ENCODE measurements at places on chromosomes 3 and 15. TPM values are rescaled to one million over a fixed set of nuclear protein-coding genes. Genes with fewer than 3 reads are reported as not detected.

The PLAAT1 gene
- not detected for total RNA-seq

The TLR9 gene
- not detected for total RNA-seq

The CCR9 gene
- total RNA-seq, result not detected

The WDR93 gene
- not detected for total RNA-seq

The CNTN6 gene
- total RNA-seq, result 1.3 TPM
